ENCODE measurements at places on chromosomes 7 and 10. TPM values are rescaled to one million over a fixed set of nuclear protein-coding genes. Genes with fewer than 3 reads are reported as not detected.

DNA sequence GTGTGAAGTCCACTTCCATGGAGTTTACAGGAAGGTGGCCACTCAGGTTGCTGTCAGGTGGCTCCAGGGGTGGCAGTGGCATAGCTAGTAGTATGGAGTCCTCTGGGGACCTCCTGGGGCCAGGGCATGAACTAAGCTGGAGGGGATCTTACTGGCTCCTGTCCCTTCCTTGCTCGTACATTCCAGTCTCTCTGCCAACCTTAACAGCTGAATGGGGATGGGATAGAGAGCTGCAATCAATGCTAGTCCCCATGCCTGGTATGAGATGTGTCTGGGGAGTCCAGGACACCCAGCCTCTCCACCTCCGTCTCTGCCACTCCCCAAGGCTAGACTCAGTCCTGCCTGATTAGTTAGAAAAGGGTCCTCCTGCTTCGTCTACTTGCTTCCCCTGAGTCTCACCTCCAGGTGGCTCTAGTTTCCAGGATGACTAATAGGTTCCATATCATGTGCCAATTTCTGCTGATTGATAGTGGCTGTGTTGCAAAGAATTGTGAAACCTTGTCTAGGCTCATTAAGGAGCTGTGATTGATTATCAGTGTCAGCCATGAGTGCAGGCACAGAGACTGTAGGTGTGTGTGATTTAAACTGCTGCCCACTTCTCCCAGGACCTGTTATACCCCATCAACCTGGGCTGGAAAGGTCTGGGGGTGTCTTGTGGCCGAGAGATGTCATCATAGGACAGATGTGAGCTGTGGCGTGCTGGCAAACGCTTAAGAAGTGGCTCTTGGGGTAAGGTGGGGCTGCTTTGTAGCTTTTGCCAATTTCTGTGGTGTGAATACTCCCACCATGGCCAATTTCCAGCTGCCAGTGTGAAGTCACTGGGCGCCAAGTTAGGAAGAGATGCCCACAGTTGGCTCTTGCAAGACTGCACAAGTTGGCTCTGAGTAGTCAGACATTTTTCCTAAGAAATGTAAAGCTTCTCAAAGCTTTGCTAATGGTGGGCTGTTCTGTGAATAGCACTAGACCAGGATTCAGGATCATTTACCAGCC is 59.8 kb downstream of the COL13A1 start:
- no peak overlapping the region for H3K27ac ChIP-seq
- no peaks in the 10 kb centered on the region for H3K27me3 ChIP-seq
- DNase-seq = peak; percentile 56
- H3K36me3 ChIP-seq = no peaks in the 10 kb centered on the region
- peaks cover 2% of the 10 kb centered on the region for H3K4me1 ChIP-seq
- no peak overlapping the region for H3K4me3 ChIP-seq

DNA sequence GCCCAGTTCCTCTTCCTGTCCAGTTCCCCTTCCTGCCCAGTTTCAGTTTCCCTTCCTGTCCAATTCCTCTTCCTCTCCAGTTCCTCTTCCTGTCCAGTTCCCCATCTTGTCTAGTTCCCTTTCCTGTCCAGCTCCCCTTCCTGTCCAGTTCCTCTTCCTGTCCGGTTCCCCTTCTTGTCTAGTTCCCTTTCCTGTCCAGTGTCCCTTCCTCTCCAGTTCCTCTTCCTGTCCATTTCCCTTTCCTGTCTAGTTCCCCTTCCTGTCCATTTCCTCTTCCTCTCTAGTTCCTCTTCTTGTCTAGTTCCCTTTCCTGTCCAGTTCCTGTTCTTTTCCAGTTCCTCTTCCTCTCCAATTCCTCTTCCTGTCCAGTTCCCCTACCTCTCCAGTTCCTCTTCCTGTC is 68.1 kb upstream of the ADCY1 start:
- no peaks in the 10 kb centered on the region for H3K4me1 ChIP-seq
- no peak overlapping the region for H3K27ac ChIP-seq
- no peak for DNase-seq
- H3K27me3 ChIP-seq = no peaks in the 10 kb centered on the region

- H3K36me3 ChIP-seq = no peaks in the 10 kb centered on the region
- H3K27ac ChIP-seq = no peak overlapping the region
- H3K4me3 ChIP-seq = no peak overlapping the region
- H3K4me1 ChIP-seq = peaks cover 4% of the 10 kb centered on the region
- no peak for DNase-seq
Measured at GRCh38 chr10:63677001-63677400, 155.8 kb downstream of the REEP3 start.

DNA sequence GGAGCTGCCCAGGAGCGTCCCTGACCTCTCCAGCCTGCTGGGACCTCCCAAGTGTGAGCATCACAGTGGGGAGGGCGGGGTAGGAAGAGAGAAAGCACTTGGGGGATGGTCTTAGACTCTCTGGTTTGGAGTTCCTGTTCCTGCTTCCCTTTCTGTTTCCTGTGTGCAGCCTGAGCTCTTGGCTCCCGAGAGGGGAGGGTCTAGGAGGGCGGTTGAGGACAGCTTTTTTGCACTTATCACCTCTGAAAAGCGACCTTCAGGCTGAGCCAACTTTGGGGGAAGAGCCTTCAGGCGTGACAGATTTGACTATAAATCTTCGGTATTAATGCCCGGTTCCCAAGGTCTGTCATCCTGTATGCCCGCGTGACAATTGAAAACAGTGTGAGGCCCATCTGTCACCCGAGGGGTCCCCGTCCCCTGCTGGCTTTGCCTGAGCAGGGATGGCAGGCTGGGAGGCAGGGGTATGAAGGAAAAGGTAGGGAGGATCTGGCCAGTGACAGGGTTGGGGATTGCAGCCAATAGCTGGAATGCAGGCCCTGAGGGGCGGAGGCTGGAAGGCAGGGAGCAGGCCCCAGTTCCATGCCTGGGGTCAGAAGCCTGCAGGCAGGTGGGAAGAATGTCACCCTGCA is 78.6 kb downstream of the CDH23 start:
- no peaks in the 10 kb centered on the region for H3K27me3 ChIP-seq
- H3K36me3 ChIP-seq = no peaks in the 10 kb centered on the region
- H3K4me1 ChIP-seq = no peaks in the 10 kb centered on the region
- no peak overlapping the region for H3K4me3 ChIP-seq

- DNase-seq = peak; percentile 47
- H3K27ac ChIP-seq = no peak overlapping the region
- no peaks in the 10 kb centered on the region for H3K27me3 ChIP-seq
- no peak overlapping the region for H3K4me3 ChIP-seq
- no peaks in the 10 kb centered on the region for H3K36me3 ChIP-seq
Measured at GRCh38 chr10:63579371-63580014, 58.3 kb downstream of the REEP3 start.

DNA sequence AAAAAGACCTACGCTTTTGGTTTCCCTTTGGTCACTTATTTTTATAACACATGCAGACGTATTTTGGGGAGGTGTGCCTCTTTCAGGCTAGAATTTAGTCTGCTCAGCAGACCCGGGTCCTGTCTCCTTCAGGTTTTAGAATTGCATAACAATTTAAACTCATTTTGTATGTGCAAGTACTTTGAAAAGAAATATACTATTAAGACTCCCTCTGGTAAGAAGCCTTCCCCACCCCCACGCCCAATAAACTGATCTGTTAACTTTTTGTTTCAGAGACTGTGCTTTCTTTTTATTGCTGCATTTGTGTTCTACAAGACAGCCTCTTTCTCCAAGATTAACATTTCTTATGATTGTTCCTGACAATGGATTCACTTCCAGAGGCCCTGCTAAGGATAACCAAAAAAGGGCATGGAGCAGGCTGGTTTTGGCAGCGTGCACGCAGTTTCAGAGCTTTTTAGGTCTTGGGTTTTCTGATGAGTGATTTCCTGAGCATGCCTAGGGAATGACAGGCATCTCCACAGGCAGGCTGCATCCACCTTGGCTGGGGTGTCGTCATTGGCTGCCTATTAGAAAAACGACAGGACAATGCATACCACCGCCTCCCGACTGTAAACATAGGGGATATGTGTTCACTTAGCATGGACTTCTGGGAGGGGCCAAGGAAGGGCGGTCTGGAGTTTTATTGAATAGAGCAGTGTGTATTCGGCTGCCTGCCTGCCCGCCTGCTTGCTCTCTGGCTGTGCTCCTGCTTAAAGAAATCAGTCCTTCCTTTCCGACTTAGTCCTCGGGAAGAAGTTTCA is at the start of gene CALD1:
TSS of gene CALD1 (plus strand) at position 694 of the 800 bp plus-strand sequence. CDS start 88,100 bp downstream, outside the sequence.
- no peaks in the 10 kb centered on the region for H3K36me3 ChIP-seq
- H3K27ac ChIP-seq = peak within 1 kb of the TSS; percentile 13
- peak within 1 kb of the TSS; percentile 62 for H3K4me3 ChIP-seq

DNA sequence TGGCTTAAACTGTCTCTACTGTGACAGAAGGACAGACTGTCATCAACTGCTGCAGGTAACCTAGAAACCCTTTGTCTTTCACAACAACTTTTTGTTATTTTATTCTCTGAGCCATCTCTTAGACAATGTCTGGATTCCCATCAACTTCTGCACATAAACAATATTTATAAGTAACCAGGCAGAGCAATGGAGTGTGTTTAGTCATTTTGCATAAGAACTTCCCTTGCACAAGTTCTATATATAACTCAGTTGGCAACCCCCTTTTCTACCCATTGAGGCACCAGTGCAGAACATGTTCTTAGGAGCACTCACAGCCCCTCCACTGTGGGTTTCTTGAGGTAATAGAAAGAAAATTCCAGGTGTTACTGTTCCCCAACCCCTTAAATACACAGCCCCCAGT is 65.0 kb upstream of the IL6 start:
- no peak overlapping the region for H3K4me3 ChIP-seq
- no peak for DNase-seq
- H3K27ac ChIP-seq = no peak overlapping the region

GRCh38 chr10:58107506-58107905 is 160.2 kb downstream of the IPMK start:
- DNase-seq = no peak
- no peaks in the 10 kb centered on the region for H3K36me3 ChIP-seq
- no peaks in the 10 kb centered on the region for H3K4me1 ChIP-seq
- H3K27ac ChIP-seq = no peak overlapping the region

DNA sequence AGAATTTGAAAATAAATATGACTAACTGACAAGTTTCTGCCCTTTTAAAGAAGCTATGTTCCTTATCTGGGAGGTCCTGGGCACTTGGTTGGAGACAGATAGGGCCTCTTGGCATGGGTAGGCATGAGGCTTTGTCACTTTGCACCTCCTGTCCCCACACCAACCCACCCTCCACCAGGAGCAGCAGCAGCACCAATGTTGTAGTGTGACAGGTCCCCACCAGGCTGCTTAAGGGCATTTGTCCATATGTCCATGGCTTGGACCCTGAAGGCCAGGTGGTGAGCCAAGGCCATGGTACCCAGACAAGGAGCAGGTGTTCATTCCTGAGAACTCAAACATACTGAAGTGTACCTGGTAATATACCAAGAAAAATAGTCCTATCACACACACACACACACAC is 629.1 kb downstream of the ACTR3B start:
- H3K4me3 ChIP-seq = no peak overlapping the region
- no peak overlapping the region for H3K27ac ChIP-seq
- no peaks in the 10 kb centered on the region for H3K4me1 ChIP-seq
- no peak for DNase-seq

DNA sequence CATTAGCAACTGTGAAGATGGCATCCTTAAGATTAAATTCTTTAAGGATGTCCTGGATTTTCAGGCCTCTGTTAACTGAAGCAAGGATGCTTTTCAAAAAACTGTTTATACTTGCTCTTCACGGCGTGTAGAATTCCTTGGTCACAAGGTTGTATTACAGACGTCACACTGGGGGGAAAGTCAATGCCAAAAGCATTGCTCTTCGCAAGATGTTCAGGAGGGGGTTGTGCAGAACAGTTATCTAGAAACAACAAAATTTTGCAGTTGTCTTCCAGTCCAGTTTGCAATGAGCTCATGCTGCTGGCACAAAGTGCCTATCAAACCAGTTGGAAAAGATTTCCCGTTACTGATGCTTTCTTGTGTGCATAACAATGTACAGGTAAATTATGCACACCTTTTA is 8.2 kb upstream of the KIF20B start:
- no peak overlapping the region for H3K4me3 ChIP-seq
- no peak for DNase-seq
- no peak overlapping the region for H3K27ac ChIP-seq
- no peaks in the 10 kb centered on the region for H3K36me3 ChIP-seq

GRCh38 chr7:81138870-81139269 is 220.0 kb upstream of the SEMA3C start:
- no peak for DNase-seq
- H3K4me1 ChIP-seq = no peaks in the 10 kb centered on the region
- no peak overlapping the region for H3K4me3 ChIP-seq
- H3K27me3 ChIP-seq = no peaks in the 10 kb centered on the region
- H3K36me3 ChIP-seq = no peaks in the 10 kb centered on the region

GRCh38 chr7:27564881-27565482 is 97.7 kb downstream of the HIBADH start:
- H3K4me1 ChIP-seq = no peaks in the 10 kb centered on the region
- no peak overlapping the region for H3K27ac ChIP-seq
- H3K4me3 ChIP-seq = no peak overlapping the region
- no peaks in the 10 kb centered on the region for H3K27me3 ChIP-seq
- no peak for DNase-seq
- H3K36me3 ChIP-seq = no peaks in the 10 kb centered on the region

- no peaks in the 10 kb centered on the region for H3K36me3 ChIP-seq
- peak; percentile 87 for DNase-seq
- no peaks in the 10 kb centered on the region for H3K4me1 ChIP-seq
- H3K27ac ChIP-seq = peak overlapping the region; percentile 63
- no peak overlapping the region for H3K4me3 ChIP-seq
- H3K27me3 ChIP-seq = no peaks in the 10 kb centered on the region
Measured at GRCh38 chr7:151687523-151688235, 168.0 kb upstream of the RHEB start.

DNA sequence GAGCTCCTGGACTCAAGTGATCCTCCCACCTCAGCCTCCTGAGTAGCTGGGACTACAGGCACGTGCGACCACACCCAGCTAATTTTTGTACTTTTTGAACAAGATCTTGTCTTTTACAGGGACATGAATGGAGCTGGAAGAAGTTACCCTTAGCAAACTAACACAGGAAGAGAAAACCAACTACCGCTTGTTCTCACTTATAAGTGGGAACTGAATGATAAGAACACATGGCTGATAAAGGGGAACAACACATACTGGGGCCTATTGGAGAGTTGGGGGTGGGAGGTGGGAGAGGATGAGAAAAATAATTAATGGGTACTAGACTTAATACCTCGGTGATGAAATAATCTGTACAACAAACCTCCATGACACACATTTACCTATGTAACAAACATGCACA is 70.9 kb upstream of the INHBA start:
- no peak overlapping the region for H3K4me3 ChIP-seq
- no peak overlapping the region for H3K27ac ChIP-seq
- H3K27me3 ChIP-seq = no peaks in the 10 kb centered on the region
- no peaks in the 10 kb centered on the region for H3K4me1 ChIP-seq

GRCh38 chr7:30984359-30985107 is 20.8 kb downstream of the GHRHR start:
- no peaks in the 10 kb centered on the region for H3K27me3 ChIP-seq
- DNase-seq = no peak
- H3K36me3 ChIP-seq = no peaks in the 10 kb centered on the region

Gene NEURL1
- polyA plus RNA-seq = 1.2 TPM

Gene WNT16
- polyA plus RNA-seq = not detected

Gene TMEM213
- polyA plus RNA-seq = 96.9 TPM

Gene SFTPD
- polyA plus RNA-seq = 1.7 TPM

Gene CLDN3
- 76.5 TPM for polyA plus RNA-seq

Gene CPA1
- polyA plus RNA-seq = 1.1 TPM

Gene TMEM229A
- polyA plus RNA-seq = not detected

Gene CRHR2
- not detected for polyA plus RNA-seq

Gene DDC
- 257 TPM for polyA plus RNA-seq

Gene COL28A1
- polyA plus RNA-seq = 2.7 TPM

Measured in kidney (tissue), 22 donors.